Left lobe of liver (tissue), 2 donors: ENCODE measurements at places on chromosomes 2 and 18.

GRCh38 chr2:109124982-109125592, 3.9 kb upstream of the SH3RF3 start:
- DNase-seq = no peak

DNA sequence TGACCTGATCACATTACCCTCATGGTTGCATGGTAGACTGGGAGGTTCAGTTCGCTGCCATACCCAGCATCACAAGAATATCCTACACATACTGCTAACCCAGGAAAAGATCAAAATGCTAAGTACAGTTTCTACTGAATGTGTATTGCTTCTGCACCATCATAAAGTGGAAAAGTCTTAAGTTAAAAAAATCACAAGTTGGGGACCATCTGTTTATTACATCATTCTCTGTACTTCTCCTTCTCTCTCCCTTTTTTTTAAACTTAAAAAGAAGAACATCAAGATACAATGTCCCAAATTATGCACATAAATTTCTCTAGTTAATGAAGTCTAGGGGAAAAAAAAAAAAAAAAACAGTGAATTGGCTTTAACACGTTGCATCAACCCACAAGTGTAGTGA, 43.3 kb downstream of the NBAS start:
- DNase-seq = no peak

DNA sequence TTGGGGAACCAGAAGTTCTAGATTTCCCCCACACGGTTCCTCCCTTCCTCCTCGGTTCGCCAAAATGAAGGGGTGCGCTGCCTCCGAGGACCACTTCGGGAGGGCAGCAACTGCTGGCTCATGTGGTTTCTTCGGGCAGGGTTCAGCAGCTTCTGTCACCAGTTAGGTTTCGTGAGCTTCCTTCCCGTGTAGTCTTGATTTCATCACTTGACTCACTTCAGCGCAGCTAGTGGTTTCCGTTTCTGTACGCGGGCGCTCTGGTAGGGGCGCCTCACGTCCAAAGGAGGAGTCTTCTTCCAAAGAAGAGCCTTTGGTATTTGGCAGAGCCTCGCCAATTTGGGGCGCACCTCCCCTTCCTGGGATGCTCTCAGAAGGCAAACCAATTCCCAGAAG, 485 bp upstream of the GALNT3 start:
- peak; percentile 51 for DNase-seq

- no peak for DNase-seq
These were observed 16.1 kb upstream of the FARP2 start for GRCh38 chr2:241339839-241340630.

DNA sequence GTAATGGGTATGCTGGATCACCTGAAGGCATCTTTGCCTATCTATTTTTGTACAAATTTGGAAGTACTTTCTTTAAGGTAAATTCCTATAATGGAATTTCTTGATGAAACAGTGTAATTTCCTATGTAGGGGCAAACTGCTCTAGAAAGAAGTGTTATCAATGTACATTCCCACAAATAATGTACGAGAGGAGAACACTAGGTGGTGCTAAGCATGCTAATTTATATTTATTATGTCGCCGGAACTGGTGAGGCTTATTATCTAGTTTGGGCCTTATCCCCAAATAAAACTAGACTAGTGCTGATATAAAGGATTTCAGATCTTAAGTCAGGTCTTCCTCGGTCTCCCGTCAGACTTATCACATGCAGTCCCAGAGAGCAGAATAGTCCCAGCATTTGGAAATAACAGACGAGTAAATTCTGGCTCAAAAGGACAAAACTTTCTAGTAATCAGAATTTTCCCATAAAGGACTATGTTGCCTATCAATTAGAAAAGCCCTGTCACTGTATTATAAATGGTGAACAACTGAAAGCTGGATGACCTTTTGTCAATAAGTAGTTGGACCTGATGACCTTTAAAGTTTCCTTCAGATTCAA, 86.9 kb upstream of the RBBP8 start:
- no peak for DNase-seq

- DNase-seq = no peak
These were observed 7.6 kb upstream of the MIB1 start for GRCh38 chr18:21733011-21733410.

GRCh38 chr2:158722266-158723105, 72.6 kb upstream of the DAPL1 start:
- no peak for DNase-seq

DNA sequence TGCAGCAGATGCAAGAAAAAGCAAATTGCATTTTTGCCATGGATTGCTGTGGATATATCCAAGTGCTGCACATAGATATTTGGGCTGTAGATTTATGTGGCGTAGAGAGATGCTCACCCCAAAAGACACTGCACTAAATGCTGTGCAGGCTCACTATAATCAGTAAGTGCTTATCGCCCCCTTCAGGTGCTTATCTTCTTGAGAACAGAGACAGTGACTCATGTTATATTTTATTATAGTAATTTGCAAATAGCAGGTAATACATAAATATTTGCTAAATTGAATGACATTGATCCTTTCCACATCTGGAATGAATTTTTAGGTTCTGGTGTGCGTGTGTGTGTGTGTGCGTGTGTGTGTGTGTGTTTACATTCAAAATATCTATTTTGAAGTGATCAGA, 36.8 kb upstream of the PLEKHM3 start:
- DNase-seq = no peak

DNA sequence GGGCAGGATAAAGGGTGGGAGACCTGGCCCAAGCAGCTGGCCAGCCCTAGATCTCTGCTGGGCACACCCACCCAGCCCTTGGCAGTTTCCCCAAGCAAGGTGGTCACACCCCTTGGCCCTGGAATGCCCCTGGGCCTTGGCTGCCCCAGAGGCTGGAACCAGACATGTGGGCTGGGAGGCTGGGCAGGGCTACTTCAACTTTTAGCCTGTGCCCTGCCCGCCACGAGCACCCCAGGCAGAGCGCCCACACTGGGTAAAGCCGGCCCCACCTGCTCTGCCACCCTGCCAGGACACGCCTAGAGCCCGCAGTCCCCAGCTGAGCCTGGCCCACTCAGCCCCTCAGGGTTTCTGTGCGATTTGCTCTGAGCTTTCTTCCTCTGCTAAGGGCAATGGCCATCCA, 119.7 kb upstream of the SMAD2 start:
- DNase-seq = no peak

- DNase-seq = no peak
These were observed 80.5 kb upstream of the AFF3 start for GRCh38 chr2:100222844-100223243.

- no peak for DNase-seq
These were observed 70.4 kb downstream of the ASAP2 start for GRCh38 chr2:9276901-9277451.

- DNase-seq = no peak
These were observed 123.2 kb downstream of the RBM43 start for GRCh38 chr2:151138507-151138906.

- no peak for DNase-seq
These were observed 131.5 kb downstream of the RGPD3 start for GRCh38 chr2:106336737-106337136.

DNA sequence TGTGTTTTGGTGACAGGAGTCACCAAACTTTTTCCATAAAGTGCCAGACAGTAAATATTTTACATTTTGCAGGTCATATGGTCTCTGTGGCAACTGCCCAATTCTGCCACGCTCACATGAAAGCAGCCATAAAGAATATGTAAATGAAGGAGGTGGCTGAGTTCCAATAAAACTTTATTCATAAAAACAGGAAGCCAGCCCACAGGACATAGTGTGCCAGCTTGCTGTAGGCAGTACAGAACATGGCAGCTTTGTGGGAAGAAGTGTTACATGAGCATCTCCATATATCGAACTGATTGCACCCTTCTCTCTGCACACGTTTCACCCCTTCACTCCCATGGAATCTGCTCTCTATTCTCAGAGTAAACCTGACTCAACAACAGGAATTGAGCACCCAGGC, 10.2 kb downstream of the ASB18 start:
- DNase-seq = no peak

GRCh38 chr2:201964631-201965206, 68.9 kb upstream of the FZD7 start:
- no peak for DNase-seq

- DNase-seq = no peak
These were observed 307.7 kb downstream of the TNS1 start for GRCh38 chr2:217695033-217695520.

GRCh38 chr2:181786371-181787228, 104.9 kb upstream of the ITPRID2 start:
- no peak for DNase-seq

GRCh38 chr2:65834062-65834461, 401.7 kb upstream of the SPRED2 start:
- no peak for DNase-seq

- no peak for DNase-seq
These were observed 378.2 kb downstream of the OSR1 start for GRCh38 chr2:18980104-18980785.

DNA sequence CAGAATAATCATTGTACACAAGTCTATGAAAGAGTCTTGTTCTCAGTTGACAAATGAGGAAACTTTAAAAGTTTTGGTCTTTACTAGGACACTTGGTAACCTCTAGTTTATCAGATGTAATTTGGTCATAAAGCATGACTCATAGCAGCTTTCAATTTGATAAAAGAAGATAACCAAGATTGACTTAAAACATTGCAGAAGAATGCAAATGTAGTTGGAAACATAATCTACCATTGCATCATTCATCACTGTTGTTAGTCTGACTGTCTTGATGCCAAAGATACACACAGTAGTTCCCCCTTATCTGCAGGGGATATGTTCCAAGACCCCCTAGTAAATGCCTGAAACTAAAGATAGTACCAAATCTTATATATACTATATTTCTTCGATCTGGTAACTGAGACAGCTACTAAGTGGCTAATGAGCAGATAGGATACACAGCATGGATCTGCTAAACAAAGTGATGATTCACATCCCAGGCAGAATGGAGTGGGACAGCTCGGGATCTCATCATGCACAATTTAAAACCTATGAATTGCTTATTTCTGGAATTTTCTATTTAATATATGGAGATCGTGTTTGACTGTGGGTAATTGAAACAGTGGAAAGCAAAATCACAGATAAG, 131.4 kb upstream of the CCDC68 start:
- no peak for DNase-seq

- peak; percentile 60 for DNase-seq
These were observed 31.2 kb upstream of the SLC66A3 start for GRCh38 chr2:11123856-11124759.

- DNase-seq = no peak
These were observed 201.2 kb downstream of the NBAS start for GRCh38 chr2:15359716-15360531.

GRCh38 chr2:20430461-20431300, 16.2 kb upstream of the RHOB start:
- DNase-seq = no peak

DNA sequence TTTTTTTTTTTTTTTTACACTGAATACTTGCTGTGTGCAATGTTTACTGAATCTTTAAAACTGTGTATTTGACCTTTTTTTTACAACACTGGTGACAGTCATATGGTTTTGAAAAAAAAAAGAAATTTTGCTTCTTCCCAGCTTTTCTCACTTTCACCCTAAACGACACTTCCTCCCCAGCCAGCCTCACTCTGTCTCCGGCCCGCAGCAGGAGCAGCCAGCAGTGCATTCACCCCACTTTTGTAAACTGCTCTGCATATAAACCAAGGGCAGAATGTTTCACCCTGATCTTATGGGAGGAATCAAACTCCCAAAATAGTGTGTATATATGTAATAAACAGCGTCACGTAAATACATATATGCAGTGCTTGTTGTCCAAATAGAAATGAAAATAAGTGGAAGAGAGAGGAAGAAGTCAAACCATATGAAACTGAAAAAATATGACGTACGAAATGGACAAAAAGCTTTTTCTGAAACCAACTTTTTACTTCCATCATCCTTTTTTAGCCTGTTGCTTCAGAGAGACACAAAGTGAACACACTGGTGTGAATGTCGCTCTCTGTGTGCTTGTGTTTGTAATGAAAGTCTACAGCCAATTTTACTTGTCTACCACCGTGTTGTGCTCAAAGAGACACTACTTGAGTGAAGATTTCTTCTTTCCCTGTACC, 54.2 kb downstream of the ZCCHC2 start:
- no peak for DNase-seq

DNA sequence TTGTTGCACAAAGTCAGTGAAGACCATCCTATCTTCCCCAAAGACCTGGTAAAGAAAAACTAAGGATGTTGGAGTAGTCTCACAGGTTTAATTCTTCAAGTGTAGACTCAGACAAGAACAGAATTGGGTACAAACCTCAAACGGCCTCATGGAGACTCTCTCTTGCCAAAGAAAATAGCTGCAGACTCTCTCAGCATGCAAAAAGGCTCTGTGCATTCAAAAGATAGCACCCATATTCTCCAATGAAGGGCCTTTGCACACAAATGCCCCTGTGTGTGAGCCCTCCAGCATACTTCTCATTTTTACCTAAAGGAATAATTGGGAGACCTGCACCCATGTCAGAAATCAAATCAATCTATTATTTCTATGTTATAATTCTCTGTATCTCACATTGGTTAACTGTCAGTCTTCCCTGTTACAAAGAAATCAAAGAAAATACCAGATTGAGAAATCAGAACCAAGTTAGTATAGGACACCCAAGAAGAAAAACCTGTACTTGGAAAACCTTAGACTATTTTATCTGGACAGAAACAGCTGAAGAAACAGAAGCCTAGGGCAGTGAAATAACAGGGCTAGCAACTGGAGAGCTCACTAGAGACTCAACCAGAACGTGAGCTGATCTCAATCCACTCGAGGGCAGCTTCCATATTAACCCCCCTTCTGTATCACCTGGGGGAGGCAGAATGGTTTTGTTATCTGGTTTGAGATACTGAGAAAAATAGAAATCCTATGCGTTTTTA, 134.7 kb upstream of the DNAJC10 start:
- no peak for DNase-seq

DNA sequence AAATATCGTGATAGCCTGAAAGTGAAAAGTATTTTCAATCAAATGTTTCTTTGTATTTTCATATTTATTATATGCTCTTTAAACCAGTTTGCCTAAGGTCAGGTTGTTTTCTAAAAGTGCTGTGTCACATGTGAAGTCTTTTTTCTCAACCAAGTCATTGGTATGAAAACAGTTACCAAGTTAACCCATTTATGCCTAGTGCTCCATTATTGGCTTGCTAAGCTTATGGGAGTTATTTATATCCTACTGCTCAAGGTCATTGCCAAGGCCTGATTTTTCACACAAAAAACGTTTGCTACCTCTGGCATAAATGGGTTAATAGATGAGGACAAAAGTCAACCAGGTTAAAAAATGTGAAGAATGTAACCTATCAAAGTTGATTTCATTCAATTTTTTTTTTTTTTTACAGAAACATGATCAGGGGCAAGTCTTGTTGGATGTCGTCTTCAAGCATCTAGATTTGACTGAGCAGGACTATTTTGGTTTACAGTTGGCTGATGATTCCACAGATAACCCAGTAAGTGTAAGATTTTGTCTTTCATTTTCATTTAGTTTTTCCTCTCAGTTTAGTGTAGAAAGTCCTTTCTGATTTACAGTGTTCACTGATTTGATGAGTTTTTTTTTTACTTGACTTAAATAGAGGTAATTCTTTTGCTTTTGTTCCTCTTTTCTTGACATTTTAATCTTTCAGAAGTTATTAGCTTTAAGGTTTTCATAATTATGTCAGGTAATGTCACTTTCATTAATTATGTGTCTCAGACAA, 102.6 kb downstream of the PTPN4 start:
- DNase-seq = no peak
